ENCODE measurements at places on chromosomes 6 and 20.

DNA sequence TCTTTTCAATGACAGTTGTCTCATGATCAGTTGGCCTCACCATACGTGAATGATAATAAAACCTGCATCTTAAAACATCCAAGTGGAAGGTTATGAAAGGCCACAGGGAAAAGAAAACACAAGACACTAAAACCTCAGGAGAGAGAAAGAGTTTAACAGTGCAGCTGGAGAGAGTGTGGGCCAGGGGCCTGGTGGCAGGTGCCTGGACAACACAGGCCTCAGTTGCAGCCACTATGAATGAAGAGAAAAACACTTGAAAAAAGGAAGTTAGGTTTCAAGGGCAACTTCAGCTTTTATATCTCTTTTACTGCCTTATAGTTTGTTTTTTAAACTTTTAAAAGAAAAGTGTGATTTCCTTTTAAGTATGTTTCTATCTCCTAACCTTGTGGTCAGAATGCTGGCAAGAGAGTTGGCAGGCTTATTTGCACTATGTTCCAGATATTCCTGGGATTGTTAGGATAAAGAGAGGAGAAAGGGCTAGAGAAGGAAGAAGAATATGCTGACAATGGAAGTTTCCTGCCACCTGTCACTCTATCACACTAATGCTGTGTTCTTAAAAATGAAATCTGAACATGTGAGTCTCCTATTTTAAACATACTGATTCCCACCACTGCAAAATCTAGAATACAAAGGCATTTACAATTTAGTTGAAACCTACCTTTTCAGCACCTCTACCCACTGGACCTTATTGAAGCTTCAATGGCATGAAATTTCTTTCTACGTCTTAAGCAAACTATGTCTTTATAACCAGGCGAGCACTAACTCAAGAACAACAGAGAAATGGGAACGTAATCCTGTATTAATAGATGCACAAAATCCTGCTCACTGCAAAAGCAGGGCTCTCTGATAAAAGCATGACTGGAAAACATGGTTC lies 222.4 kb downstream of the CD83 start:
- no peak for DNase-seq

GRCh38 chr20:56630506-56631317 lies 1.6 kb downstream of the TFAP2C start:
- no peak for DNase-seq

DNA sequence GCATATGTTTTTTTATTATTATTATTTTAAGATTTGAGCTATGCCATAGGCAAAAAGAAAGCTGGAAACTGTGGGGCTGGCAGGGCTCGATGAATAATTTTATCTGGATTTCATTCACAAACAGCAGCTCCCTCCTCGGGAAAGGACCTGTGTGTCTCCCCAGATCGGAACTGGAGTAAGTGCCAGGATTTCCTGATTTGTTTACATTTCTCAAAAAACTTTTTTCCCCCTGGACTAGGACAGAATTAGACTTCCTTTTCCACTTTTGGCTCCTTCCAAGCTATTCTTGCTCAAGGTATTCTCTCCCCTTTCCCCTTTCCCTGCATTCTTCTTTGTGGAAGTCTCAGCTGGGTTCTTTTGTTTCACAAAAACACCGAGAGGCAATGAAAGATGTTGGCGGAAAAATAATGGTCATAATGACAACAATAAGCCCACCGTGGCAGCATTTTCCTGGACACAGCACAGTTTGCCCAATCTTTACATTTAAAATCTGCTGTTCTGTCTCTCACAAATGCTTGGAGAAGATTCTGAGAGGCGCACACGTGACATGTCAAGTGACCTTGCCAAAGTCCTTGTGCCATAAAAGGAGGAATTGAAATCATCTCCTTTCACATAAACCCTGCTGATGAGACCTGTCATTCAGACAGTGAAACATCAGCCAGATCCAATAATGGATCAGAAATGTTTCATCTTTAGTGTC lies 85.8 kb upstream of the PREP start:
- DNase-seq: no peak

DNA sequence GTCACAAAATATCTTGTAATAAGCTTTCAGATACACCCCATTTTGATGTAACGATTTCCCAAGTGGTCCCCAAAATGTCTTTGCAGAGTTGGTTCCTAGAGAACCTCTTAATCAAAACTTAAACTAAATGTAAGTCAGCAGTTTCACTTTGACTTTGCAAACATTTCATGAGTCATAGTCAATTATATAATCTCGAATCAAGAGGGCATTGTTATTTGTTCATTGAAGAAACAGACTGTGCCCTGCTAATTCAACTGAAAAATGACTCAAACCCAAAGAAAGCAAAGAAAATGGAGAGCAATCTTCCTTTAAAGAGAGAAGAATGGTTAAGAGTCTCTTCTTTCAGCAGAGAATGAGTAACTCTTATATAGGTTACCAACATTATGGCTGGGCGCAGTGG lies 58.3 kb downstream of the IPCEF1 start:
- no peak for DNase-seq
